ENCODE measurements at places on chromosomes 1 and 21. TPM values are rescaled to one million over a fixed set of nuclear protein-coding genes. Genes with fewer than 3 reads are reported as not detected.

The CYP4B1 gene
- total RNA-seq: not detected

The KIAA0040 gene
- total RNA-seq: 80.2 TPM

The PTPN14 gene
- total RNA-seq: 0.20 TPM

The CD2 gene
- total RNA-seq: 340 TPM

The NDC1 gene
- total RNA-seq: 23.2 TPM

The BGLAP gene
- total RNA-seq: 2.7 TPM

DNA sequence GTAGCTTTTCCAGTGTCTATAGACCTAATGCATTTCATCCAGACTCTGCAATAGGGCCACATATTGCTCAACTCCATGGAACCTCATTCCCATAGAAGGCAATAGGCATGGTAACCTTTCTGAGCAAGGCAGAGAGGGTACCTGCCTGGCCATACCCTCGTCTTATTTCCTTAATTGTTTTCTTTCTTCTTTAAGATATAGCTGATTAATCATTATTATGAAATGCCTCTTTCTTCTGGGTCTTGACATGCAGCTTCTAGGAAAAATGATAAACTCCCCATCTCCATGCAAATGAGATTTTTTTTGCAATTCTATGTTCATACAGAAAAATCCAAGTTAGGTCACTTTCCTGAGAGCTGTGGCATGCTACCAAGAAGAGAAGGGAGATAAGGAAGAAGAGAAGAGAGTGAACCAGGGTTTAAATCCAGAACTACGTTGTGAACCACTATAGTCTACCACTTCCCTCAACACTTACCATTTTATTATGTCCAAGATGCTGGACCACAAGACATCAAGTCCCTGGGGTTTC is 33.0 kb upstream of the IL20 start:
- H3K36me3 ChIP-seq: no peaks in the 10 kb centered on the region
- DNase-seq: no peak
- peaks cover 35% of the 10 kb centered on the region for H3K27me3 ChIP-seq
- H3K27ac ChIP-seq: no peak overlapping the region

DNA sequence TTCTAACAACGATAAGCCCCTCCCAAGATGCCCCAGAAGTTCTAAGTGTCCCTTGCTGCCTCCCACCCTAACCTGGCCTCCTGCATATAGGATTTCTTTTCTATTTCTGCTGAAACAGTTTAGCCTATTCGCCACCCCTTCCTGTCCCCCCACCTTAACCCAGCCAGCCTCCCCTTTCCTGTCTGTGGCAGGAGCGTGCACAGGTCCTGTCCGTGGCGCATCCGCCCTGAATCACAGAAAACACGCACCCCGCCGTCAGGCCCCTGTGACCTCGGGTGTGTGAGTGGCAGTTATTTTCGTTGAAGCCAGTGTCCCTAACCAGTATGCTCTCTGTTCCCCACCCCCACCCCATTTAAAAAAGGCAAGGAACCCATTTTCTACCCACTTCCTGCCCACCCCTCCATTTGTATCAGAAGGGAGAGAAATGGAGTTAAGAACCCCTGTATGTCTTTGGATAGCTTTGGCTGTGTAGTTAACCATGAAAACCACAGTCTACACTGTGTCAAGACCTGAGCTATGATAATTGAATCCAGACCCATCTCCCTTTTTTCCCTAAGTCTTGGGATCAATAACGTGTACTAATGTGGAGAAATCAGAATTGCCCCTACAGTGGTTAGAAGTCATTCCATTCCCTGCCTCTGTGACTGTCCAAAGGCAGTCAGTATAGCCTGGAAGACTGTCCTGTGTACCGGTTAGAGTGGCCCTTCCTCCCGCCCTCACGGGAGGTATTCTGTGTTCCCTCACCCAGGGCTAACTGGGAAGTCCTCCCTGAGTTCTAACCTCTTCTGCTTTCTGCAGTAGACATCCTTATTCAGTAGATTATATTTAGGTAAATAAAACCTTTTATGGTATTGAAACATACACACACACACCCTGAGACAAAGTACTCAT is 1.8 kb downstream of the PLEKHO1 start:
- peak overlapping the region; percentile 93 for H3K27ac ChIP-seq
- peak overlapping the region; percentile 86 for H3K4me3 ChIP-seq
- peaks cover 71% of the 10 kb centered on the region for H3K4me1 ChIP-seq
- DNase-seq: peak; percentile 84
- H3K36me3 ChIP-seq: peaks cover 64% of the 10 kb centered on the region

- no peak overlapping the region for H3K4me3 ChIP-seq
- no peak for DNase-seq
- no peaks in the 10 kb centered on the region for H3K27me3 ChIP-seq
Observed at GRCh38 chr1:177847843-177848242, 122.0 kb downstream of the SEC16B start.

DNA sequence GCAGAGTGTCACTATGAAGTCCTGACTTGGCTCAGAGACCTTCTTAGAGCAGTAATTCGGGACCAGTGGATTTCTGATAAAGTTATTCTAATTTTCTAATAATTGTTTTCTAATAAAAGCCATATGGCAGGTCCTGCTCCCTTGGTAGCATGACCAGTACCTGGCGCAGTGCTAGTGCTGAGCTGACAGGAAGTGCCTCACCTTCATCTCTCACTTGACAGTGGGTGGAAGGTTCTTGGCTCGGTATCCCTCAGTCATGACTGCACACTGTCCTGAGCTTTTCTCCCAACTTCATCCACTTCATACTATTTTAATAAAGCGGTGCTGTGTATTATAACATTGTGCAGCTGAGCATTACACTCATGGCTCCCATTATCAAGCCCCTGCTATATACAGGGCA is 14.1 kb downstream of the VANGL1 start:
- no peaks in the 10 kb centered on the region for H3K27me3 ChIP-seq
- no peak overlapping the region for H3K27ac ChIP-seq
- H3K4me3 ChIP-seq: no peak overlapping the region

DNA sequence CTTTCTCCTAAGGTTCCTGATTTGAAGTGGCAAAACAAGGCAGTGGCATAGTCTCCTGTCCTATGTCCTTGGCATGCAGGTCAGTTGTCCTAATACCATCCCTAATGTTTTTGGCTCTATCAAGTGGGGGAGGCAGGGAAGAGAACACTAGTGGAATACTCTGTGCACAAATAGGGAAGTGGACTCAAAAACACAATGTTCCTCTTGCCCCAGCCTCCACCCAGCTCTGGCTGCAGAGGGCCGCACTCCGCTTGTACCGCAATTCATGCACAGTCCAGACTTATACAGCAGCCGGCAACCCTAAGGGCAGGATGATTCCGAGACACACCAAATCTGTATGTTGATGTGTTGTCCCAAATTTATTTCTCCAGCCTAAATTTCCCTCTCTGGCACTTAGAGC is 14.5 kb downstream of the PLEKHO1 start:
- no peak for DNase-seq
- peaks cover 15% of the 10 kb centered on the region for H3K36me3 ChIP-seq
- no peak overlapping the region for H3K27ac ChIP-seq
- H3K4me3 ChIP-seq: no peak overlapping the region

- no peak overlapping the region for H3K4me3 ChIP-seq
- DNase-seq: no peak
- no peak overlapping the region for H3K27ac ChIP-seq
- H3K4me1 ChIP-seq: no peaks in the 10 kb centered on the region
Observed at GRCh38 chr21:45054927-45055612, 19.3 kb upstream of the ADARB1 start.

DNA sequence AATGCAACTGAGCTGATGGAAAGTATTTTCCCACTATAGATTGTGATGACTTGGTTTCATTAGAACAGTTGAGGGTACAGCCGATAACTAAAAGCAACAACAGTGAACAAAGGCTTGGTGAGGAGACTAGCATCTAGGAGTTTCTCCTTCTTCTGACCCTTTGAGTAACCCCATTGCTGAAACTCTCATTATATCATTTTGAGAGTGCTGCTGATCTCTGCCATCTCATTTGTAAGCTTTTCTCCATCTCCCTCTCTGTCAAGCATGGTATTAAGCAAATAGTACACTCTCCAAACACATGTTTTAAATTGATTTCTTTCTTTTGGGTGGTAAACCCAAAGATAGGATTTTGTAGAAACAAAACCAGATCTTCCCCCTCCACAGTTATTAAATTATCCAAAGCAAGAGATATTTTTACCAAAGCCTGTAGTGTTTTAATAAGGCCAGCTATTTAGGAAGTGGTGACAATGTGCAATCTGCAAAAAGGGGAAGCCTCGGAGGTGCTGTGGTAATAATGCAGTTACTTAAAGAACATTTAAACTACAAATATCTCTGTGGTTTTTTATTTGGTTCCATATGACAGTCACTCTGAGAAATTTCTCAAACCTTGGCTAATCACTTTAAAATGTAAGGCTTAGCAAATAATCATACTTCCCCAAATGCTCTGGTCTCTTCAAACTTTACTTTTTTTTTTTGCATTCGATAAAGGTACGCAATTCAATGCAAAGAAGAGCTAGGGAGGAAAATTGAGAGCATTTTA is 287.5 kb downstream of the HLX start:
- H3K36me3 ChIP-seq: no peaks in the 10 kb centered on the region
- no peak overlapping the region for H3K27ac ChIP-seq
- H3K27me3 ChIP-seq: no peaks in the 10 kb centered on the region
- H3K4me1 ChIP-seq: no peaks in the 10 kb centered on the region
- H3K4me3 ChIP-seq: no peak overlapping the region

DNA sequence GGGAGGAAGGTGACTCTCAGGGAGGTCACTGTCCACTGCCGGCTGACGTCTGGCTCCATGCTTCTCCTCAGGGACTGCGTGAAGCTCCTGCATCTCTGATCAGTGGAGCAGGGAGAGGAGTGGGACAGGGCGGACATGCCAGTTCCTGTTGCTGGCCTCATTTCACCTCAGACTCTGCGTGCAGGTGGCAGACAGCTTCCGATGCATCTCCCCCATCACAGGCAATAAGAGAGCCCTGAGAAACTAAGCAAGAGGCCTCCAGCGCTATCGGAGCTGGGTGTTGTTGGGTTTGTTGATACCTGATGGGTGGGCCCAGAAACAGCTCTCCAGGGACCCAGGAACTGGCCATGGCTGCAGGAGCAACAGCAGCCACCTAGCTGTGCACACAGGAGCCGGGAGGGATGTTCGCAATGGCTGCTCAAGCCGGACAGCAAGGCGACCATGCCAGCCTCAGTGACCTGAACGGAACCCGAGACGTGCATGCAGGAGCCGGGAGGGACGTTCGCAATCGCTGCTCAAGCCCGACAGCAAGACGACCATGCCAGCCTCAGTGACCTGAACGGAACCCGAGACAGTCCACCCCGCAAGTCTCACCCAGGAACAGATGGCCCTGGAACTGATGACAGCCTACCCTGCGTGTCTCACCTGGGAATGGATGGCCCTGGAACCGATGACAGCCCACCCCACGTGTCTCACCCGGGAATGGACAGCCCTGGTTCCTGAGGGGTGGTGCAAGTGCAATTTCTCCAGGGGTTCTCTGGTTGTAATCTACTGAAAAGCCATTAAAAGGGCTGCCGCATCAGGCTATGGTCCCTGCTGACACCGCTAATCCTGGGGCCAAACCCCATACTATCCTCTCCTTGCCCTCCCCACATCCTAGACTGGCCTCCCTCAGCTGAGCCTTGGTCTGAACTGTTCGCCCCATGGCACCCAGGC is 14.2 kb upstream of the PCBP3 start:
- DNase-seq: no peak
- H3K36me3 ChIP-seq: no peaks in the 10 kb centered on the region
- no peak overlapping the region for H3K27ac ChIP-seq

DNA sequence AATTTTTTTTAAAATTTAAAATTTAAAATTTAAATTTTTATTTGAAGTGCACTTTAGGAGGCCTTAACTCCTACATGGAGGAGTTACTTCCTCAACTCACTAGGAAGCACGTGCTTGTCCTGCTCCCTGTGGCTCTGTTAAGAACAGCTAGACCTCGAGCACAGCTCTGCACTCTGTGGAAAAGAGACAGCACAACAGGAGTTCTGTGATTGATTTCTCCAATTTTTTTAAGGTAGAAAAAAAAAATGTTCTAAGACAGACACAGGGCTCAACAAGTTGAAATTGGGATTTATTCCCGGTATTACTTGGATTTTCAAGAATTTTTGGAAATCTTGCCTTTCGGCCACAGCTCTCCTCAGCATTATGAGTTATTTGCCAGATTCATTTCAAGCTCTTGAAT is 356.6 kb upstream of the LYPLAL1 start:
- H3K27ac ChIP-seq: no peak overlapping the region
- DNase-seq: no peak
- no peaks in the 10 kb centered on the region for H3K27me3 ChIP-seq

GRCh38 chr1:55695151-55695550 is 480.0 kb upstream of the USP24 start:
- no peak overlapping the region for H3K27ac ChIP-seq
- no peak for DNase-seq
- H3K4me3 ChIP-seq: no peak overlapping the region
- no peaks in the 10 kb centered on the region for H3K36me3 ChIP-seq

DNA sequence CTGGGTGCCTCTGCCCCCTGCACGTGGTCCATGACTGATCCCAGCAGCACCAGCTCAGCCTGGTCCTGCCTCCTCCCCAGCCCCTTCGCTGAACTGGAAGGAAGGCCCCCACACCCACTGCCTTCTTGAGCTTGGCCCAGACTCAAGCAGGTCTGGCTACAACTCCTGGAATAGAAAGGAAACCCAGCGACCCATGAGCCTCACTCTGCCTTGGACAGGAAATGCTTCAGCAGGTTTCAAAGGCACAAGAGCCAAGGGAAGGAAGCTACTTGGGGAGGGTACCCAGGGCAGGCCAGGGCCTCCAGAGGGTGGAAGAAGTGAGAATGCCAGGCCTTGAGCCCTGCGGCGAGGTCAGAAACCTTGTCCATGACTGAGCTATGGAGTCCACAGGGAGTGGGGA is 35.9 kb upstream of the RD3 start:
- no peaks in the 10 kb centered on the region for H3K27me3 ChIP-seq
- H3K4me3 ChIP-seq: no peak overlapping the region
- H3K4me1 ChIP-seq: peaks cover 7% of the 10 kb centered on the region
- H3K27ac ChIP-seq: no peak overlapping the region
- no peak for DNase-seq

DNA sequence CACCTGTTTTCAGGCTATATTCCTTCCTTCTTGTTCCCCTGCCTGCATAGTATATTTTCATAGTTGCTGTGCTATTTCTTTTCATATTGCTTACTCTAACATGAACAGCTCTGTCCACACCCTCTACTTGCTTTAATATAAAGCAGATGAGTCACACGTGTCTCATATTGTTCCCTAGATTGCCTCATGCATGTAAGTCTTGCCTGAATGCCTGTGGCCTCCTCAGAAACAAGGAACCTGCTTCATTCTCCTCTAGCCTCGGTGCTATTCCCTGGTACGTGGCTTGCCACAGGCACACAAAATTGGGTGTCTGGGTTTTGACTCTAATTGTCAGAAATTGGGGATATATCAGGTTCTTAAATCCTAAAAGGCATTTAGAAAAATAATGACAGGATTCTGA is 16.5 kb upstream of the PKP1 start:
- no peaks in the 10 kb centered on the region for H3K4me1 ChIP-seq
- no peak overlapping the region for H3K4me3 ChIP-seq
- no peak for DNase-seq
- no peaks in the 10 kb centered on the region for H3K36me3 ChIP-seq
- H3K27ac ChIP-seq: no peak overlapping the region
- H3K27me3 ChIP-seq: peaks cover 28% of the 10 kb centered on the region

All from activated CD4-positive, alpha-beta memory T cell treated with anti-CD3 and anti-CD28 coated beads, Interleukin-2, amount 10 ng/mL, durations not matched to agents 7 days and 5 days (primary cell).